ENCODE measurements at places on chromosomes 5 and 9.

DNA sequence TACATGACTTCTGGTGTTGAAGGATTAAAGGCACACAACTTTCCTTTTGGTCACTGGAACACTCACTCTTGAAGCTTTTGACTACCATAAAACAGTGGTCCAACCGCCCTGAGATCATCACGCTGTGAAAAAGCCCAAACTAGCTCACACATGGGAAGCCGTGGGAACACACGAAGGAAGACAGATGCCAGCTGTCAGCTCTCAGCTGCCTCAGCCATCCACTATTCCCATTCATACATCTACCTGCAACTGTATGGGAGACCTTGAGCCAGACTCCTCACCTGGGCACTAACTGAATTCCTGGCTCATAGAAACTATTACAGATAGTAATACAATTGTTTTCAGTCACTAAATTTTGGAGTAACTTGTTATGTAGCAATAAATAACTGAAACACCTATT is 246.1 kb downstream of the MSX2 start:
- no peak for DNase-seq

GRCh38 chr9:32490601-32491000 is 35.4 kb downstream of the RIGI start:
- DNase-seq: no peak

- DNase-seq: no peak
Measured at GRCh38 chr5:8714198-8714597, 831.7 kb downstream of the SEMA5A start.

GRCh38 chr9:37471942-37472684 is 6.9 kb upstream of the ZBTB5 start:
- peak; percentile 31 for DNase-seq

GRCh38 chr5:59055745-59056448 is 473.0 kb downstream of the RAB3C start:
- no peak for DNase-seq

- no peak for DNase-seq
Measured at GRCh38 chr5:12652201-12652600, 748.0 kb upstream of the CTNND2 start.

GRCh38 chr9:18331310-18331684 is 142.7 kb upstream of the ADAMTSL1 start:
- no peak for DNase-seq

DNA sequence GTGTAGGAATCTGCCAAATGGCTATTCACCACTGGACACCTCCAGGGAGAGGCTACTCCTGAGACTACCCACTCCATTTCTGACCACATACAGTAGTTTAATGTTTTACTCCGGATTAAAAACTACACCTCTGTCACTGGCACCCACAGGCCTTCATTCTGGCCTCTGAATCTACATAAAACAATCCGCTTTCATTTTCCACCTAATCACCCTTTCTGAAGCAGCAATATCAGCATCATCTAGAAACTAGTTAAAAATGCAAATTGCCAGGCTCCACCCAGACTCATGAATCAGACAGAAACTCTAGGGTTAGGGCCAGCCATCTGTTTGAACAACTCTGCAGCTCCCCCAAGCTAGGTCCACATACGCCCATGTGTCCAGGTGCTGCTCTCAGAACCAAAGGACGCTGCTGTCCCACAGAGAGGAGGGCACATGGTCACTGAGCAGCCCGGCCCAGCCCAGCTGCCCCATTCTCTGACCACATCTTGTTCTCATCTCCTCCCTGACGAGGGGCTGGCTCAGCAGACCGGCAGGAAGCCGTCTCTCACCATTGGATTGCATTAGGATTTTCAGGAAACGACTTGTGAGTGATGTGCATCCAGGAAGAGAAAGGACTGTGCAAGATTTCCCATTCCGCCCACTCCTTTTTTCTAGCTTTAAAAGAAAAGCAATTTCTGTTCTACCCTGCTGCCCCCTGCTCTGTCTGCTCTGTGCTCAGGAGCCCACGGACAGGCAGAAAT is 34.7 kb downstream of the ADAM19 start:
- no peak for DNase-seq

DNA sequence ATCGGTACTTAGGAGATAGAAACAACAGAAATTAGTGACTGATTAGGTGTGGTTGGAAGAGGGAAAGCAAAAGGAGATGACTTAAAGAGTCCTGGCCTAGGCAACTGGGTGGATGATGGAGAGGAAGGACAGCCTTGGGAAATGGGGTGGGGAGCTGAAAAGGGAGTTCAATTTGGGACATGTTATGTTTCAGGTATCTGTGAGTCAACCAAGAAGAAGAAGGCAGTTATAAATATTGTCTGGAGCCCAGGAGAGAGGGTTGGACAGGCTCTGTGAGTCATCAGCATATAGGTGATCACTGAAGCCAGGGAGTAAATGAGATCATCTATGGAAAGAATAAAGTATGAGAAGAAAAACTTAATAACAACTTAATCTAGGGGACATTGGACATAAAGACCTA is 357.7 kb downstream of the NPR3 start:
- DNase-seq: no peak

GRCh38 chr5:55030676-55031369 is 6.8 kb downstream of the GZMK start:
- DNase-seq: no peak

DNA sequence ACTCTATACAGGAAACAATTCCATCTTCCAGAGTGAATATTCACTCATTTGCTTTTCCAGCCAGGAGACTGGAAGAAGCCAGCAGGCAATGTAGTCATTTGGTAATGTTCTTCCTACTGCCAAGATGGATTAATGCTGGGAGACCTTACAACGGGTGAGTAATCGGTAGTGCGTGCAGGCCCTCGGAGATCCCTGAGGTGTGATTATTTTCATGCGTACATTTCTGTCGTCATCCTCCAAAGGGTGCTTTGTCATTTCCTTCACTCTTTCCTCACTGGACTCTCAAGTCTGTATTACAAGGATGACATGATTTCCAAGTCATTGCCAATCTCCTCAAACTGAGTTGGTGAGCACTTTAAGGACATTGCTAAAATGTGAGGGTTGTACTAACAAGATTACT is 263.5 kb downstream of the CWC27 start:
- DNase-seq: peak; percentile 89

DNA sequence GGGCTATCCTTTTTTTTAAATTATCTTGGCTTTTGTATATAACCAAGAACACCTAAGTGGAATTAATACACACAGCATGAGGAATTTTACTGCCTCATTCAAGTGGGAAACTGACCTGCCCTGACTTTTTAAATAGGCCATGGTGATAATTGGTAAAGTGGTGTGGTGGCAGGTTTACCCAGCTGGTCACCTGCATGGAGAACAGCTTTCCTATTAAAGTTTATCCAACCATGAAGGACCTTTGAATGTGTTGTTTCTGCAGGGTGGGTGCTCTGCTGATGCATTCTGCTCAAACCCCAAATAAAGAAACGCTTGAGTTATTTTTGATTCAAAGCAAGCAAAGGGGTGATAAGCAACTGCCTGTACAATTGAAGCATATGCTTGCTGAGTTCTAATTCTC is 261.0 kb upstream of the GRIN3A start:
- no peak for DNase-seq

DNA sequence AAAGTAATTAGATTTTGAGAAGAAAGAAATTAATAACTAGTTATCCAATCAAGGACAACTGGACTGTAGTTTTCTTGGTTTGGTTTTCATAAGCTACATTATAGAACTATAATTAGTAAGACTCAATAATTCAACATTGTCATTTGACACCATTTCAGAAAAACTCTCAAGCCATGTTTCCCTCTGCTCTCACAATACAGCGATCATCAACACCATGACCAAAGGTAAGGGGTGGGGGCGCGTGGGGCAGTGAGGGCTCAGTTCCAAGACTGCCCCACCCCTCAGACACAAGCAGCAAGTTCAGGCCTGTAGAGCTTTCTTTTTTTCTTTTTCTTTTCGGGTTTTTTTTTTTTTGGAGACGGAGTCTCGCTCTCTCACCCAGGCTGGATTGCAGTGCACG is 6.4 kb downstream of the CMBL start:
- no peak for DNase-seq

DNA sequence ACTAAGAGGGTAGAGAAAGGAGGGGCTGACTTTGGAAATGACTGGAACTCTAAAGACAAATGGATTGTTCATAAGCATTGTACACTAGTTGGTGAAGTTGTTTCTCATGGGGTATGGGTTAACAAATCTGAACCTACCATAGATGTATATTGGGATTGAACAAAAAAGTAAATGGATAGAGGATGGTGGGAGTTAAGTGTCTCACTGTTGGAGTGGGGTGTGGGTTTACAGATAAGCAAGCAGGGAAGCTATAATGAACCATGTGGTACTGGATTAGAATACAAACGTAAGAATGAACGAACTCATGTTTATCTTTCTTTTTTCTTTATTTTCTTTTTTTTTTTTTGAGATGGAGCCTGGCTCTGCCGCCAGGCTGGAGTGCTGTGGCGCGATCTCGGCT is 17.8 kb downstream of the GNG10 start:
- no peak for DNase-seq

DNA sequence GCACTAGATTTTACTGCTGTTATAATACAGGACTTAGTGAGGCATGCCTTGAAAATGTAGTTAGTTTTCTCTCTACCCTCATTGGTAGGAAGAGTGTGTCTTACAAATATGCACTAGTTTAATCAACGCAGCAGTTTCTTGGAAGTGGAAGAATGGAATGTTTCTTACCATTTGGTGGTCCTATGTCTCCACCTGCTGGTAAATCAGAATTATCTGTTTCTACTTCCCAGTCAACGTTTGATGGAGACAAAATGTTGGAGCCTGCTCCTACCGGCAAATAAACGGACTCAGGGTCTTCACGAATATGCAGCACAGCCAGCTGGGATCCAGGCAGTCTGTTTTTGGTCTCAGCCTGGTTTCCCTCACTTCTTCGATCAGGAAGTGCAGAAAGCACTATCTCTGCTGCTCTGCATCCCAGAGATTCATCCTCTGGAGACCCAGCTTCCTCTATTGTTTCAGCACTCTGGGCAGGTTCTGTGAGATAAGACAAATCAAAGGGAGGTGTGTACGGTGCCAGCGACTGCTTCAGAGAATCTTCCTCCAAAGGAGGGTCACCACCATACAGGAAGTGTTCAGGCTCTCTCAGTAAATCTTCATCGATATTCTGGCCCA is 59.5 kb upstream of the PCA3 start:
- DNase-seq: no peak

DNA sequence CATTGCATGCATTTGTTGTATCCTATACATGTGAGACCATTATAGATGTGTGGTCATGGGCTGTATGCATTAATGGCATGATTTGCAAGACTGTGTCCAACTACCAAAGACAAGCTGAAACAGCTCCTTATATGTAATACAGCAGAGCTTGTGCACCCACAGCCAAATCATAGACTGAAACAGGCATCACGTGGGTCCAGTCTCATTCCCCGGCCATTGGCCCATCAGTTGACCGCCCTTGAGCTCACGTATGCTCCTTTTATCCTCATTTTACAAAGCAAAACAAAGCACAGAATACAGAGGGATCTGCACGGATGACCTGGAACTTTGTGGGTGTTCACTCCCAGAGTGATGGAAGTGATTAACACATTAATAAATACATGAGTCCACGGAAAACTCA is 109.1 kb downstream of the ROR2 start:
- DNase-seq: no peak

DNA sequence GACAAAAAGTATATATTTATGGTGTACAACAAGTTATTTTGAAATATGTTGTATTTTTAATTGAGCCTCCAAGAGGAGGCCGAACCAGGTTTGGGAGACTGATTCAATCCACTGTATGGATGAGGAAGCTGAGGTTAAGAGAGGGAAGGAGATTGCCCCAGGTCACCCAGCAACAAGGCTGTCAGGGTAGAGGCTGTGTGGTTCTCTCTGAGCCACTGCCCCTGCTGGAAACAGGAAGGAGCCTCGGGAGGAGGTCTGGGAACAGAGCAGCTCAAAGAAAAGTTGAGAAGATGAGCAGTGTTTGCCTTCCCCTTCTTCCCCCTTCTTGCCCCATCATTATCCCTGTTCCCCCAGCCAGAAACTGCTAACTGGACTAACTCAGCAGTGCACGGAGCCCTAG is 6.6 kb upstream of the FAT2 start:
- no peak for DNase-seq

DNA sequence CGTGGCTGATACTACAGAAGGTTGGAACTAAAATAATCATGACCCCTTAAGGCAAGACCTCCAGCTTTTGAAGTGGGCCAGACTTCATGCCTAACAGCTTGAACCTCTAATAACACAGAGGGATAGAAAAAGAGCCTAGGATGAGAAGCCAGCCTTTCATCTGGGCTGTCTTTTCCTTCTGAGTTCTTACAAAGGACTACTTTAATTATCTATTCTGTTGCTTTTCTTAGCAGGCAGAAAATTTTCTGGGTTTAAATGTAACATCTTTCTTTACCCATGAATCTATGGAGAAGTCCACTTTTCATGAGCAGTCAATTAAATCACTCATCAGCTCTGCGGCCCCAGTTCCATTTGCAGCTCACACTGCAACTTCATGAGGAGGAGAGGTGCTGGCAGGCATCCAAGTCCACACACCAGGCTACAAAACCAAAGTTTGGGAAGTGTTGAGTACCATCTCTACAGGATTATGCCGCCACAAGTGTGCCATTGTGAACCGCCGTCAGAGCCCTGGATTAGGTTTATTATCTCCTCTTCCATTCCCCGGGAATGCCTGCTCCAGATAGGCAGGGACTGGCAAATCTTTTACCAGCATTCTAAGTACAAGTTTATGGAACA is 192.0 kb downstream of the TLE4 start:
- peak; percentile 8 for DNase-seq

- peak; percentile 76 for DNase-seq
Measured at GRCh38 chr5:176629853-176630680, at the start of the genes EIF4E1B and SNCB. EIF4E1B (plus strand) TSS chr5:176630675; CDS start chr5:176642788, 12,113 bp downstream. SNCB (minus strand) TSS chr5:176630534; CDS start chr5:176629654, 880 bp downstream.

DNA sequence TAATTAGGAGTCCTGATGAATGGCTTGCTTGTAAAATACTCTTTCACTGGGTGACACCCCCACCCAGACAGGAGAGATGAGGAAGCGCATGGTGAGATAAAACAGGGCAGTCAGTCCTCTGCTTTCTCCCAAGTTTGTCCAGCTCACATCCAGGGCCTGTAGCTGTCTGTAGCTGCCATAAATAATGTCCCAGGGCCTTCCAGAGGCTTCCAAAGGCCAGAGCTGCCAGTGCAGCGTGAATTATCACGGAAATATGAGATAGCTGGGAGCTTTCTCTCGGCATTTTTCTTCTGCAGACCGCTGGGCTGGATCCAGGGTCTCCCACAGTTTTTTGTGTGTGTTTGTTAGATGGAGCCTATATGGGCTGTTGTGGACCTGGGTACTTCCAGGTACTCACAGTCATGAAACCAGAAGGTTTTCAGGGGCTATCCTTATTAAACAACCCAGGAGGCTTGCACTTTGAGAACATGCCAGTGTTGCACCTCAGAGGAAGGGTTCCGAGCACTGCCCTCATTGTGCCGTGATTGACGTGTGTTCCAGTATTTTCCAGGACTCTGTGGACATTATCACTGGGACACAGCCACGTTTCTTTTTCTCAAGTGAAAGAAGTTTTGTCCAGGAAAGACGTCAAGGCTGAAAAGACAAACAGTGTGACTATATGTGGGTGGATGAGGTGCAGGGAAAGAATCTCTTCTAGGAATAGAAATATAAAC is 117.5 kb downstream of the FGF1 start:
- DNase-seq: no peak

- no peak for DNase-seq
Measured at GRCh38 chr9:77562019-77562748, 85.9 kb downstream of the GNA14 start.

- no peak for DNase-seq
Measured at GRCh38 chr5:152178350-152178699, 226.8 kb downstream of the NMUR2 start.
